NCI-H510A treated with DMSO at 0.1 percent for 48 hours (cell line): ENCODE measurements at places on chromosomes 13 and 19.

GRCh38 chr13:101486708-101487437 lies 34.4 kb downstream of the ITGBL1 start:
- DNase-seq, result no peak

- no peak for DNase-seq
Observed at GRCh38 chr19:48154003-48154402, 16.1 kb downstream of the LIG1 start.

DNA sequence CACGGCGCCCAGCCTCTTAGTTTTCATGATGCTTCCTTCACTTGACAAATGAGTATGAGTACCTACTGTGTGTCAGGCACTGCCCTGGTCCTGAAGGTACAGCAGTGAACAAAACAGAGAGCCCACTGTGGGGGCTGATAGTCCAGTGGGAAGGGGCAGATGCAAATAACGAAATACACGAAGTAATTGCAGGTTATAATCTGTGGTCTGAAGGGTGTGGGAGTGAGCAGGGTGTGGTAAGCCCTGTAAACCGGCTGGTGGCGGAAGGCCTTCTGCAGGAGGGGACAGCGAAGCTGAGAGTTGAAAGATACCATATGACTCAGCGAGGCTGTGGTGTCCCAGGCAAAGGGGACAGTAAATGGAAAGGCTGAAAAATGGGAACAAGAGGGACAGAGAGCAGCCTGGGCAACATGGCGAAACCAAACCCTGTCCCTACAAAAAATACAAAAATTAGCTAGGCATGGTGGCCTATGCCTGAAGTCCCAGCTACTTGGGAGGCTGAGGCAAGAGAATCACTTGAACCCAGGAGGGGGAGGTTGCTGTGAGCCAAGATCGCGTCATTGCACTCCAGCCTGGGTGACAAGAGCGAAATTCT lies 60.5 kb downstream of the MAP4K1 start:
- no peak for DNase-seq

DNA sequence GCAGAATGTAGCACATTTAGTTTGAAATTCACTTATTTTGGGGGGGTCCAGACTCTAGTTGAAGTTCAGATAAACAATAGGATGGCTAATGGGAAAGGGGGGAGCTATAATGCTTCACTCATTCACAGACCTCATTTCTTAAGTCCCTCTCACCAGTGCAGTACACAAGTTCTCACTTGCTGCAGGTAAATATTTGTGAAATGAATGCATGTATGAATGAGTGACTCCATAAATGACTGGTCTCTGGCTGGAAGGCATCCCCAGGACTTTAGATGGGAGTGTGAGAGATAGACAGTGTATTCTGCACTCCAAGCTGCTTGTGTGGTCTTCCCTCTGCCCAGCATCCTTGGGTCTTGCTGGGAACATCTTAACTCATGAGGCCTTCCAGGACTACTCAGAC lies 169.2 kb downstream of the ZIC5 start:
- DNase-seq, result no peak

DNA sequence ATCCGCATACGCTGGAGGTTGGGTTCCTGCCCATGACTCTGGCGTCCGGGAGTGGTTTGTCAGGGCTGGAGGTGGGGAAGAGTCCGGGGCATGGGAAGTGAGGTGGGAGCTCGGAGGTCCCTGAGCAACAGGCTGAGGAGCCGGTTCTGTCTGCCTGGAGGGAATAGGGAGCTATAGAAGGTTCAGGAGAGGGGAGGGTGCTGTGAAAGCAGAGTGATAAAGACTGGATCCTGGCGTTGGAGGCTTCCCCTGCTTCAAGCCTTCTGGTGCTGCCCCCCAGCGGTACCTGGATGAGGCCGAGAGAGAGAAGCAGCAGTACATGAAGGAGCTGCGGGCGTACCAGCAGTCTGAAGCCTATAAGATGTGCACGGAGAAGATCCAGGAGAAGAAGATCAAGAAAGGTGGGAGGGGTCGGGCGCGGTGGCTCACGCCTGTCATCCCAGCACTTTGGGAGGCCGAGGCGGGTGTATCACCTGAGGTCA lies 2.6 kb downstream of the HMG20B start:
- DNase-seq, result no peak

DNA sequence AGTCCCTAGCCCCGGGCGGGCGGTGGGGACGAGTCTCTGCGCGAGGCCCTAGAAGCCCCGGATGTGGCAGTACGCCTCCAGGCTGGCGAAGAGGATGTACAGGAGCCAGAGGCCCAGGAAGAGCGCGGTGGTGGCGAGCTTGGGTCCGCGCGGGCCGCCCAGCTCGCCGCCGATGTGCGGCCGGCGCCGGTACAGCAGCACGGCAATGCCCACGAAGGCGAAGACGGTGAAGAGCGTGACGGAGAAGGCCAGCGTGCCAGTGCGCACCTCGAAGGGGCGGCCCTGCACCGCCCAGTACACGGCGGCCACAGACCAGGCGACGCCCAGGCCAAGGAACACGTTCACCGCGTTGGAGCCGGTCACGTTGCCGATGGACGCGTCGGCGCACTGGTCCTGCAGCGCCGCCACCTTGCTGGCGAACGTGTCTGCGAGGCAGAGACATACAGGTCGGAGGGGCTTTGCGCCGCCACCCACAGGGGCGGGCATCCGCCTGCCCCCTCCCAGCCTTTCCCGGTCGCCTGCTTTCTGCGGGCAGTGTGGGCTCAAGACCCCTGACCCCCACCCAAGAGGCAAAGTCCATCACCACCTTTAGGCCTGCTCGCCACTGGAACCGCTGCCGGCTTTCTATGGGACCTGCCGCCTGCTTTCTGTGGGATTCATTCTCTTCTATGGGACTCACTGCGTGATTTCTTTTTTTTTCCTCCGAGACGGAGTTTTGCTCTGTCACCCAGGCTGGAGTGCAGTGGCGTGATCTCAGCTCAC lies 10.9 kb upstream of the MEIS3 start:
- DNase-seq, result no peak

- no peak for DNase-seq
Observed at GRCh38 chr13:78593652-78594455, 9.5 kb downstream of the POU4F1 start.

GRCh38 chr19:40283414-40284250 lies 1.5 kb downstream of the AKT2 start:
- DNase-seq, result no peak

- DNase-seq, result no peak
Observed at GRCh38 chr19:44476559-44477408, 23.5 kb downstream of the ZNF180 start.

- no peak for DNase-seq
Observed at GRCh38 chr13:52992110-52992509, 36.5 kb upstream of the OLFM4 start.

GRCh38 chr19:53823380-53824120 lies 564 bp downstream of the NLRP12 start:
- DNase-seq, result no peak

DNA sequence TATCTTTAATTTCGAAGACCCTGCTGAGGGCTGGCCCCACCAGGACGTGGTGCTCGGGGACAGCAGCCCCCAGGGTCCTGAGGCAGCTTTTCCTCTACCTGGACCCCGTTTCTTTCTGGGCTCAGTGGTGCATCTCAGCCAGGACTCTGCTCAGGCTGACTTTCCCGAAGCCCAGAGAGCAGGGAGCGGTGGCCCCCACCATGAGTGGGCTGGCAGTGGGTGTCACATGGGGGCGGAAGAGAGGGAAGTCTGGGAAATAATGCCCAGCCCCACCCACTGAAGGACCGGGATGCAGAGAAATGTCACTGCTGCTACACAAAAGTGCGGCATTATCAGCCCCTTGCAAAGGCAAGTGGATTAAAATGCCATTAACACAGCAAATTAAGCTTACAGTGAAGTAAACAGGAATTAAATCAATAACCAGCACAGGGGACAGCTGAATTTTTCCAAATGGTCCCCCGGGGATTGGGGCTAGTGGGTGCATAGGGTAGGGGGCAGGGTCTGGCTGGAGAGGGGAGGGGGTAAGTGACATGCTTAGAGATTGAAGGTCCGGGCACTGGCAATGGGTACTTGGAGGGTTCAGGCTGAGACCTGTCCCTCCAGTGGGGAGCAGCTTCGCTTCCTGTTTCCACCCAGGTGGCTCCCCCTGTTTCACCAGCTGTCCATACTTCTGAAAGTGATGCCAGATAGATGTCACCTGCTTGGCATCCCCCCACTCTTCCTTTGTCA lies 177.3 kb downstream of the URI1 start:
- no peak for DNase-seq

DNA sequence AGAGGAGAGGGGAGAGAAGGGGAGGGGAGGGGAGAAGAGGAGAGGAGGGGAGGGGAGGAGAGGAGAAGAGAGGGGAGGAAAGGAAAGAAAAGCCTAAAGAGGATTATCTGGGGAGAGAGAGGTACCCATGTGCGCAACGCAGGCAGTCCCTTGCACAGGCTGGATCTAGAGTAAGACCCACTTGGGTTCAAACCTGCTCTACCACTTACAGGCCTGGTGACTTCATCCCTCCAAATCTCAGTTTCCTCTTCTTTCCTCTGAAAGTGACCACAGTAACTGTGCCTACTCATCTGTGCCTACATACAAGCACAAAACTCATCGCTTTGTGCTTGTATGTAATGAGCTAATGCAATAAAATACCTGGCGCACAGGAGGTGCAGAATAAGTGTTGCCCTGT lies 732 bp upstream of the MAP1S start:
- peak; percentile 33 for DNase-seq

DNA sequence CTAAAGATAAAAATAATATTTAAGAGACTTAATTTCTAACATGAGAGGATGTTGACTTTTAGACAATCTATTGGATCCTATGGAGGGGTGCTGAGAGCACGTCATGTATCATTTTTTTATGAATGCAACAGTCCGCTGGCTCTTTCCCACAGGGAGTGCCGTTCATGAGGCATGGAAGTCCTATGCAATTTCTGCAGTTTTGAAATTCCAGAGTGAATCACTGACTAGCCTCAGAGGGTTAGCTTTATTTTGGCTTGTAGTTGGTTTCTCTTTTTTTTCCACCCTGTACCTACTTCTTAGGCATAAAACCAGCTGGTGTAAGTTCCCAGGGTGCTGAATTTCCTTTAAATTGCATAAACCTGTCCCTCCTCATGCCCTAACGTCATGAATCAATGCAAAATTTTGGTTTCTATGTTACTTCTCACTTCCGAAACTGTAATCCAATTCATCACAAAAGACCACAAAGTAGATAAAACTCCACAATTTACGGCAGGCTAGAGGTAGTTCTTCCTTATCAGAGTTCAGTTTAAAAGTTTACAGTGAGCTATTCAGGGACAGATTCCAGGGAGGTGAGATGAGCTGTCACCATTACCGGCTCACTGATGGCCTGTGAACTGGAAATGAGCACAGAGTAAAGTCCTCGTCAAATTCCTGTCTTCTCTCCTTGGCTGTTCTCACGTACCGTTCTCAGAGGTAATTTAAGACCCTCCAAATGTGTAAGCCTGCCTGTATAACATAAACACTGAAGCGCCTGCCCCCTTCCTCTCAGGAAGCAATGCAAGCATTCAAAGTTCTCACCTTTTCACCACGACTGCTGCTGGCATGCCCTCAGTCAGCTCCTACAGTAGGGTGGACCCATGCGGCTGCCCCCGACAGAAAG lies 216.6 kb upstream of the SLC10A2 start:
- no peak for DNase-seq

DNA sequence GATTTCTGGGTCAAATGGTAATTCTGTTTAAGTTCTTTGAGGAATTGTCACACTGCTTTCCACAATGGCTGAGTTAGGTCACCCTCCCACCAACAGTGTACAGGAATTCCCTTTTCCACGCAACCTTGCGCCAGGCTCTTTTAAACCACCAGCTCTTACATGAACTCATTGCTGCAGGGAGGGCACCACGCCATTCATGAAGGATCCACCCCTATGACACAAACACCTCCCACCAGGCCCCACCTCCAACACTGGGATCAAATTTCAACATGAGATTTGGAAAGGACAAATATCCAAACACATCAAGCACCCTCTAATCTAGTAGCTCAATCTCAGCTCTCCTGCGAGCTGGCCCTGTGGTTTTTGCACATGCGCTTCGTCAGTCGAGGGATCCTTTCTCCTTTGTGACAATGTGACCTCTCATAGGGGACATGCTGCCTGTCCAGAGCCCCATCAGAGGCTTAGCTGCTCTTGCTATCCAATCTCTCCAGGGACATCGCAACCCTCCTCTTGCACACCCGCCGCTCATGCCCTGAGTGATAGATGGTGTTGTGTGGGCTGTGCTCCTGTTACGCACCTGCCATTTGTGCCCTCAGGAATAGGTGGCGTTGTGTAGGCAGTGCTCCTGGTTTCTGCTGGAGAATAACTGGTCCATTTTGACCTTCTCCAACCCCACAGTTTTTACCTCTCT lies 328.0 kb downstream of the UQCRFS1 start:
- no peak for DNase-seq

- DNase-seq, result no peak
Observed at GRCh38 chr19:19285686-19286085, 12.6 kb upstream of the TM6SF2 start.

- no peak for DNase-seq
Observed at GRCh38 chr19:756236-756635, 5.3 kb downstream of the MISP start.

DNA sequence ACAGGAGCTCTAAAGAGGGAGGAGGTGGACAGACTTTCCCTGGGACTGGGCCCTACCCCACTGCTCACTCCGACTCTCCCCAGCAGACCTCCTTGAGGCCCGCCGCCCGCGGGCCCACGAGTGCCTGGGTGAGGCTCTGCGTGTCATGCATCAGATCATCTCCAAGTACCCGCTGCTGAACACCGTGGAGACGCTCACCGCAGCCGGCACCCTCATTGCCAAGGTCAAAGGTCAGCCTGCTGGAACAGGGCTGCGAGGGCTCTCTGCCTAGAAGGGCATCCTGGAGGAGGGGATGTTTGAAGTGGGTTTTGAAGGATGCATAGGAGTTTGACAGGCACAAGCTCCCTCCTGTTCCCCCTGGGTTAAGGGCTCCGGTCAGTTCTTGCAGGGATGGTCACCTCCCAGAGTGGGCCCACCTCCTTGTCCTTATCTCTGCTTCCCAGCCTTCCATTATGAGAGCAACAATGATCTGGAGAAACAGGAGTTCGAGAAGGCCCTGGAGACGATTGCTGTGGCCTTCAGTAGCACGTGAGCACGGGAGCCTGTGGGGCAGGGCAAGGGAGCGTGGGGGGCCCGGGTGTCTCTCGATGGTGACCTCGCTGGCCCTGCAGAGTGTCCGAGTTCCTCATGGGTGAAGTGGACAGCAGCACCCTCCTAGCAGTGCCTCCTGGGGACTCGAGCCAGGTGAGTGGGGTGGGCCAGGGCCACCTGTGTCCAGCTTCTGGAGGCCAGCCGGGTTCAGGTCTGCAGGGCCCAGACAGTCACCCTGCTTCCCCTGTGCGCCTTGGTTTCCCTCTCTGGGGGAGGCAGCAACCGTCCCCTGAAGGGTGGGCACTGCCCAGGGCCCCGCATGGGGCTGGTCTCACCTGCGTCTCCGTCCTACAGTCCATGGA lies 6.3 kb downstream of the ARHGAP45 start:
- DNase-seq, result no peak

GRCh38 chr13:50797091-50797490 lies 46.4 kb downstream of the DLEU7 start:
- no peak for DNase-seq

DNA sequence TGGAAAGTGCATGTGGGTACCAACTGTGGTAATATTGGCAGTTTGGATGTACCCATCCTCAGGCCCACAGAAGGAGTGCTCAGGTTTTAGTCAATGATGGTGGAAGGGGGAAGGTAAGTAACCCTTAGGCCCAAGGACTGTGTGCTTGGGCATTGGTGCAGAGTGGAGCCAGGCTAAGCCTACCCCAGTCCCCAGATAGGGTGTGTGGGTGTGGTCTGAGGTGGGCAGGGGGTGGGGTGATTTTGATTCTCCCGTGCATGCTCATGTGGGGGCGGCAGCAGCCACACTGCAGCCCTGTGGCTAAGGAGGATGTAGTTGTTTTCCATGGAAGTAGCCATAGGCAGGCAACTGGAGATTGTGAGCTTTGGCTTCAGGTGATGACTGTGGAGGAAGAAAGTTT lies 2197.3 kb downstream of the PCDH9 start:
- DNase-seq, result no peak

GRCh38 chr19:14379294-14380065 lies 1.8 kb upstream of the ADGRE5 start:
- DNase-seq, result no peak
